ENCODE measurements at places on chromosomes 13 and 19. TPM values are rescaled to one million over a fixed set of nuclear protein-coding genes. Genes with fewer than 3 reads are reported as not detected.

The DACH1 gene
- total RNA-seq: not detected

The MYO1F gene
- total RNA-seq: 0.52 TPM

The WDR88 gene
- not detected for total RNA-seq

The SIGLEC9 gene
- not detected for total RNA-seq

The LENG9 gene
- total RNA-seq: 8.6 TPM

The SLITRK6 gene
- not detected for total RNA-seq

The POLR1G gene
- 33.2 TPM for total RNA-seq

The PRTN3 gene
- not detected for total RNA-seq

The ZNF256 gene
- total RNA-seq: 9.1 TPM

The PGLYRP1 gene
- total RNA-seq: not detected

The ZNF446 gene
- total RNA-seq: 23.1 TPM

The ZNF780B gene
- 1.9 TPM for total RNA-seq

The SYCN gene
- total RNA-seq: not detected

The KIR2DL1 gene
- total RNA-seq: not detected

The PPAN gene
- 40.0 TPM for total RNA-seq

The CACNA1A gene
- not detected for total RNA-seq

The FGF21 gene
- total RNA-seq: not detected

Measured in Caki2 (cell line).